ENCODE measurements at places on chromosomes 16 and 17.

- no peak for DNase-seq
Observed at GRCh38 chr16:10178526-10178925, 3.7 kb downstream of the GRIN2A start.

DNA sequence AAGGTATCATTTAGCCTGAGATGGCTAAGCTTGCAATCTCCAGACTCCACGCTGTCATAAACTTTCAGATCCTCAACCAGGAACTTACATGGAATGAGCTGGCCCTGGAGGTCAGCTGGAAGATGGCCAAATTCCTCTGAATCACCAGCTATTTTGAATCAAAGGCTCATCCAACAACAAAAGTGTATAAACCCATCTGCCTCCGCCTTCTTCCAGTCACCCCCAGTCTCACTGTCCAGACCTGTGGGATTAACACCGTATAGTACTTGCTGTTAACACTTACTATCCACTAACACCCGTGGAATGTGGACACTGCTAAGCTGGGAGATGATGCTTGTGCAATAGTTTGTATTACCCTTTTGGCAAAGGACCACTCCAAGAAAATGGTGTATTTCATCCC is 1.9 kb upstream of the LCMT1 start:
- DNase-seq, result no peak

DNA sequence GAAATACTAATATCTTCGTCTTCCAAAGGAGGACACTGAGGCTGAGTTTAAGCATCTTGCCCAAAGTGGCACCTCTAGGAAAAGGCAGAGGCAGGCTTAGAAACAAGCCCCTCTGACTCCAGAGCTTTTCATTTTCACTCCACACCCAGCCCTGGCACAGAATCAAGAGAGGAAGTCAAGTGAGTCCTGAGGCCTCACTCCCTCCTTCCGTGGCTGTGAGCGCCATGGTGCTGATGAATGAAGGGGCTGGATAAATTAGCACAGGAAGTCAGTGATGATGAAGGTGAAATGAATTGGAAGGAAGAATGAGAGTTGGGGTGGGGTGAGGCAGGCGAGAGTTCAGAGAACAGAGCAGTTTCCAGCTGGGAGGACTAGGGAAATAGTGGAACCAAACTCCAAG is 179.3 kb downstream of the TMEM132E start:
- DNase-seq, result no peak

DNA sequence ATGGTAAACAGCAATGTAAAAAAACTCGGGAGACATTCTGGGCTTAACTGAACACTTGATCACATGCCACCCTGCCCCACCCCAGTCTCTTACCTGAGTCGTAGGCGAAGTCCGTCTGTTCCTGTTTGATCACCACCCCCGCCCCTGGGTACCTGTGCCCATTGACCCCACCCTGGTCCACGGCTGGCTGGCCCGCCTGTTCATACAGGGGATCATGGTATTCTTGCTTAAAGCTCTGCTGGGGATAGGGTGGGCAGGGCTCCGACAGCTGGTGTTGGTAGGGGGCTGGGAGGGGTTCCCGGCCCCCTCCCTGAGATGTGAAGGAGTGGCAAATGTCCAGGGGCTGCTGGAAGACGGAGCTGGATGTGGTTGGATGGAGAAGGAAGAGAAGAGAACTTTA is 13.6 kb downstream of the ETV4 start:
- no peak for DNase-seq

DNA sequence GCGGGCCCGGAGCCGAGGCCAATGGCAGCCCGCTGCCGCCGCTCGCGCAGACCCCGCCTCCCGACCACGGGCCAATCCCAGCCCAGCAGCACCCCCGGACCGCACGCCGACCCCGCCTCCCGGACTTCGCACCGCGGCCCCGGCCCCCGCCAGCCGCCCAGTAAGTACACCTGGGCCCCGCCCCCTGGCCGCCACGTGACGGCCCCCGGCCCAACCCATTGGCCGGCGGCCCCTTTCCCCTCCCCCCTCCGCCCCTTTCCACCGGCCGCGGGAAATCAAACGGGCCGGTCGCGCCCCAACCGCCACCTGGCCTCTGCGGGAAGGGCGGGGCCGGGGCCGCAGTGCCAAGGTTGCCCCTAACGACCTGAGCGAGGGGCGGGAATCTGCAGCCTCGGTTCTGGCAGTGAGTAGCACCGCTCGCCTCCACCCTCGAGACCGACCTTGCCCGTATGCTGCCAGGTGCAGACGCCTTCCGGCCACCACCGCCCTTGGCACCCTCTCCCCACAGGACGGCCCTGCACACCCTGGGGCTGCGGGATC is at the start of gene YBX2:
YBX2 (minus strand) TSS at position 26 of the 540 bp plus-strand sequence. CDS start 139 bp downstream, outside the sequence.
- DNase-seq, result peak; percentile 87

DNA sequence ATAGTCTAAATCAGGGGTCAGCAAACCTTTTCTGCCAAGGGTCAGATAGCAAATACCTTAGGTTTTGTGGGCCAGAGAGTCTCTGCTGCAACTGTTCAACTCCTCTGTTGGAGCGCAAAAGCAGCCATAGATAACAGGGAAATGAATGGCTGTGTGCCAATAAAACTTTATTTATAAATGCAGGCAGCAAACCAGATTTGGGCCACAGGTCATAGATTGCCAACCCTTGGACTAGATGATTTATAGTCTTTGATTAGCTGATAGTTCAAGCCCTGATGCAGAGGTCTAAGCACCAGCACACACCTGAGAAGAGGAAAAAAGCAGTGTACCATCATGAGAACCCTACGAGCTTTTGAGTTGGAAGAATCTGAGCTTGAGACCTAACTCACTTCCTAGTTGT is 86.0 kb upstream of the DYNLRB2 start:
- DNase-seq, result no peak

DNA sequence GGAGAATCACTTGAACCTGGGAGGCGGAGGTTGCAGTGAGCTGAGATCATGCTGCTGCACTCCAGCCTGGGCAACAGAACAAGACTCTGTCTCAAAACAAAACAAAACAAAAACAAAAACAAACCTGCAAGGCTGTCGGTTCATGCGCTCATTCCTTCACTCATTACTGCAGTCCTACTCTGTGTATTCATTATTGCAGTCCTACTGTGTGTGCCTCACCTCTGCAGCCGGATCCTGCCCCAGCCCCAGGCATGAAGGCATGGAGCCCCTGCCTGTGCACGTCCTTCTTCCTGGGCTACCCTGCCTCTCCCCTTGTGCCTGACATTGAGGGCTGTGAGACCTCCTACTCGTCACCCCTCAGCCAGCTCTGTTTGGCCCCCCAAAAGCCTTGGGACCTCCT is 57.6 kb downstream of the TMEM235 start:
- DNase-seq, result no peak
